ENCODE measurements at places on chromosomes 13 and 19. TPM values are rescaled to one million over a fixed set of nuclear protein-coding genes. Genes with fewer than 3 reads are reported as not detected.

NUP58 gene
- polyA plus RNA-seq: 37.2 TPM

CRYL1 gene
- polyA plus RNA-seq: 23.6 TPM

SPACA4 gene
- not detected for polyA plus RNA-seq

PNMA8A gene
- polyA plus RNA-seq: 54.9 TPM

ICAM4 gene
- polyA plus RNA-seq: 0.44 TPM

ZNF587 gene
- 12.4 TPM for polyA plus RNA-seq

NAPSA gene
- polyA plus RNA-seq: 0.56 TPM

ZNF77 gene
- polyA plus RNA-seq: 5.5 TPM

GPR12 gene
- 0.22 TPM for polyA plus RNA-seq

AKT2 gene
- 162 TPM for polyA plus RNA-seq

POLRMT gene
- polyA plus RNA-seq: 30.0 TPM

EBI3 gene
- 0.65 TPM for polyA plus RNA-seq

- no peaks in the 10 kb centered on the region for H3K36me3 ChIP-seq
- no peak overlapping the region for H3K27ac ChIP-seq
- no peak overlapping the region for H3K4me3 ChIP-seq
- no peak for DNase-seq
Measured at GRCh38 chr13:66574606-66575005, 655.5 kb downstream of the PCDH9 start.

- no peak for DNase-seq
- H3K4me3 ChIP-seq: no peak overlapping the region
- H3K36me3 ChIP-seq: no peaks in the 10 kb centered on the region
Measured at GRCh38 chr13:78190296-78190695, 271.7 kb upstream of the EDNRB start.

GRCh38 chr19:47228168-47228936, 2.6 kb downstream of the BBC3 start:
- H3K36me3 ChIP-seq: no peaks in the 10 kb centered on the region
- H3K27me3 ChIP-seq: peaks cover 36% of the 10 kb centered on the region
- peak overlapping the region; percentile 90 for H3K27ac ChIP-seq

GRCh38 chr13:68984688-68985319, 1122.8 kb upstream of the ATXN8OS start:
- no peaks in the 10 kb centered on the region for H3K4me1 ChIP-seq
- H3K27me3 ChIP-seq: no peaks in the 10 kb centered on the region
- no peaks in the 10 kb centered on the region for H3K36me3 ChIP-seq
- H3K27ac ChIP-seq: no peak overlapping the region

DNA sequence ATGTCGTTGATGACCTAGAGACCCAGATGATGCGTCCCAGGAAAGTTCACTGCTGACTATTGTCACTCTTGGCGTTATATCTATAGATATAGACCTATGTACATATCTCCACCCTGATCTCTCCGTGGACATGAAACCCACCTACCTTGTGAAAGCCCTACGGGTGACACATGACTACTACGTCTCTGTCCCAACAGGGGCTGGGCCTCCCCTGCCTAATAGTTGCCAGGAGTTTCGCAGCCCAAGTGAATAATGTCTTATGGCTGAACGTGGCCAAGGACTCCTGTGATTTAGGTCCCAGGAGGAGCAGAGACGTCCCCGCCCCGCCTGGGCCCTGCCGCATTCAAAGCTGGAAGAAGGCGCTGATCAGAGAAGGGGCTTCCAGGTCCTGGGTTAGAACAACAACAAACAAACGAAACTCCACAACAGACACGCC, 4.9 kb upstream of the POU4F1 start:
- peak overlapping the region; percentile 39 for H3K4me3 ChIP-seq
- peaks cover 69% of the 10 kb centered on the region for H3K27me3 ChIP-seq
- H3K4me1 ChIP-seq: peaks cover 29% of the 10 kb centered on the region
- H3K36me3 ChIP-seq: no peaks in the 10 kb centered on the region
- DNase-seq: no peak
- H3K27ac ChIP-seq: no peak overlapping the region

DNA sequence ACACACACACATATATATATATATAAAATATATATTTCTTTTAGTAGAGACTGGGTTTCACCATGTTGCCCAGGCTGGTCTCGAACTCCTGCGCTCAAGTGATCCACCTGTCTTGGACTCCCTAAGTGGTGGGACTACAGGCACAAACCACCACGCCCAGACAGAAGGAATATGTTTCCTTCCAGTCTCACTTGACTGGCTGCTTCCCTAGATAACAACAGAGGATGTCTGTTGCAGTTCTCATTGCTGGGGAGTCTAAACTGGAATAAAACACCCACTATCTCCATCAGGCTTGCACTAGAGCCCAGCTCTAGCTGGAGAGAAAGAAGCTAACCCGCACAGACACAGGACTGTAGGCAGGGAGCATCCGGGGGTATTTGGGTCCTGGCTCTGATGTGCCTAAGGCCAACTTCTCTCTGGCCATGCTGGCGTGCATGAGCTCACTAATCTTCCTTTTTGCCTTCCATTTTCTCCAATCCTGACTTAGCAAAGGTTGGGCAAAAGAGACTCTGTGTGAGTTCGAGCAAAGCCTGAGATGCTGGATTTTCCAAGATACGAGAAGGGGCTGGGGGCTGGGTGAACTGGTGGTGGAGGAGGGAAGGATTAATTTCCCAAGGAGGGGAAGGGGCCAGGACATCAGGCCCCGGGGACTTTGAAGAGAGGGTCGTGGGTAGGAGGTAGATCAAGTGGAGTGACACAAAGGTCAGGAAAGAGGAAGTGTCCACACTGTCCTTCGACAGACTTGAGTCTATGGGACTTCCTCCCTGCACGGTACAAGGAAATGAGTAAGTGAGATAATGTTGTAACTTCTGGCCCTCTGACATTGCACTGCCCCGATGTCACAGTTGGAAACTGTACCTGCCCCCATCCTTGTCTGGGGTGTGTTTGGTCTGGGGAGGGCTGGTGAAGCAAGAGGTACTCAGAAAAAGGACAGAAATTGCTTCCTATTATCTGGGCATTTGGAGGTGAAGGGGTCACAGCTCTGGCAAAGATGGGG, 22.5 kb upstream of the ALOX5AP start:
- no peaks in the 10 kb centered on the region for H3K27me3 ChIP-seq
- no peak overlapping the region for H3K4me3 ChIP-seq
- no peak overlapping the region for H3K27ac ChIP-seq
- H3K4me1 ChIP-seq: peaks cover 3% of the 10 kb centered on the region

DNA sequence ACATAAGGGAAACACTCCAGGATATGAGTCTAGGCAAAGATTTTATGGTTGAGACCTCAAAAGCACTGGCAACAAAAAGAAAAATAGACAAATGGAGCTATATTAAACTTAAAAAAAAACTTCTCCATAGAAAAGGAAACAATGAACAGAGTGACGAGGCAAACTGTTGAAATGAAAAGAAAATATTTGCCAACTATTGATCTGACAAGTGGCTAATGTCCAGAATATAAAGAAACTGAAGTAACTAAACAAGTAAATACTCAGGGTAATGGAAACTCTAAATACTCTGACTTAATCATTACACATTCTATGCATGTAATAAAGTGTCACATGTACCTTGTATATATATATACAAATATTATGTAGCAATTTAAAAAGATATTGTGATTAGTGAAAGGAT, 562.5 kb downstream of the GPC5 start:
- H3K4me3 ChIP-seq: no peak overlapping the region
- H3K27ac ChIP-seq: no peak overlapping the region
- no peaks in the 10 kb centered on the region for H3K36me3 ChIP-seq

GRCh38 chr13:40792284-40793051, 3.1 kb downstream of the SLC25A15 start:
- H3K4me1 ChIP-seq: peaks cover 9% of the 10 kb centered on the region
- H3K27ac ChIP-seq: no peak overlapping the region
- no peaks in the 10 kb centered on the region for H3K27me3 ChIP-seq
- no peak for DNase-seq

- peaks cover 2% of the 10 kb centered on the region for H3K4me1 ChIP-seq
- no peak for DNase-seq
- H3K27ac ChIP-seq: peak overlapping the region; percentile 77
- peak overlapping the region; percentile 71 for H3K4me3 ChIP-seq
Measured at GRCh38 chr19:57888107-57888559, 704 bp downstream of the ZNF814 start.

DNA sequence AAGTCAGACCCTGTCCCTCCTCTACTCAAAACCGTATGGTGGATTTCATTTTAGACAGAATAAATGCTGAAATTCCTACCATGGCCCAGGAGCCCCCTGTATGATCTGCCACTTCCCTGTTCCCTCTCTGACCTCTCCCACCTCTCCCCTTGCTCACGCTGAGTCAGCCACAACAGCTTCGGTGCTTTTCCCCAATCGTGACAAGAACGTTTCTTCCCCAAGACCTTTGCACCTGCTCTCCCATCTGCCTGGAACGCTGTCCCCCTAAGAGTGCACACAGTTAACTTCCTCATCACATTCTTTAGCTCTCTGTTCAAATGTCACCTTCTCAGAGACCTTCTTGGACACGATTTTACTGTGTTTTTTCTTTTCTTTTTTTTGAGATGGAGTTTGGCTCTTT, 2.3 kb downstream of the VRK3 start:
- H3K4me1 ChIP-seq: peaks cover 15% of the 10 kb centered on the region
- no peak for DNase-seq
- H3K27ac ChIP-seq: no peak overlapping the region
- H3K36me3 ChIP-seq: peaks cover 15% of the 10 kb centered on the region
- no peaks in the 10 kb centered on the region for H3K27me3 ChIP-seq
- H3K4me3 ChIP-seq: no peak overlapping the region

DNA sequence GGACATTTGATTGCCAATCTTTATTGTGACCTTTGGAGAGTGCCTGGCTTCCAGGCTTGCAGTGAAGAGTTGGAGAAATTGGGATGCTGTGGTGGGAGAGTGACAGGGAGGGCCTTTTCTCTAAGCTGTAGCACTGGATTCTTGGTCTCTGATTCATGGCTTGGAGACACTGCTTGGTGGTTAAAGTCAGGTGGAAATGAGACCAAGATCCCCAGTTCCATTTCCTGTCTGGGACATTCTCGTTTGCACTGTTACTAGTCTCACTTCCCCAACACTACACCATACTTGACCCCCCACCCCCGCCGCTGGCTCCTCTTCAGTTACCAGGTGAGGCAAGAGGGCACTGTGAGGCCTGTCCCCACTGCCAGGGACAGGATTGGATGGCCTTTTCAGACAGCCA, 2.9 kb downstream of the SUPT5H start:
- no peaks in the 10 kb centered on the region for H3K27me3 ChIP-seq
- H3K36me3 ChIP-seq: peaks cover 38% of the 10 kb centered on the region
- no peak for DNase-seq
- no peak overlapping the region for H3K27ac ChIP-seq
- H3K4me1 ChIP-seq: peaks cover 16% of the 10 kb centered on the region

DNA sequence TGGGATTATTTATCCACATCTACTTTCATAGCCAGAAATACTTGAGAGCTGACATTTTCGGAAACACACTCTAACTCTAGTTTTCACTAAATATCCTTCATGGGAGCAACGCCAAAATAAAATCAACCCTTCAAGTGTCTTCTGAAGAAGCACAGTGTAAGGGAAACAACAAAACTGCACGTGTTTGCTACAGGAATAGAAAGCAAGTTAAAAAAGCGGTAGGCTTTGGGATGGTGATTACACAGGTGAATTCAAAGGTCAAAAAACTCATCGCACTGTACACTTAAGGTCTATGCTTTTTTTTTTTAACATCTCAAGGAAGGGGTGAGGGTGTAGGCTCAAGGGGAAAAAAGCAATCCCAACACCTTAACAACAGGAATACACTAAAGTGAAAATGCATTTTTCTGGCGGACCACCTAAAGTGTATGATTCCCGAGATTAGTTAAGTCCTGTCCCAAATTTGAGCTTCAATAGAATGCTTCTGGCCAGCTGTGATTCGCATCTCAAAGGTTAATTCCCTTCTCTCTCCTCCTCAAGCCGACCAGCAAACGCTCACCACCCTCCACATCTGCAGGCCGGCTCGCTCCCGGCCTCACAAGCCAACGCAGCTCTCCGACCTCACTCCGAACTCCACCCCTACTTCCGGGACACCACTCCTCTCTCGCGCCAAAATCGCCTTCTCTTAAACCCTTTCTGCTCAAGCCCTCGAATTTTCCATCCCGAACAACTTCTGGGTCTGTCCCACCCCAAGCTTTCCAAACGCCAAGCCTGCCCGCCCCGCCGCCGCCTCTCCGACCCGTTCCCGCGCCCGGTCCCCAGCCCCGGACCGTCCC, 1.1 kb downstream of the ARGLU1 start:
- no peaks in the 10 kb centered on the region for H3K27me3 ChIP-seq
- DNase-seq: peak; percentile 93
- peaks cover 13% of the 10 kb centered on the region for H3K4me1 ChIP-seq
- H3K36me3 ChIP-seq: no peaks in the 10 kb centered on the region

GRCh38 chr13:38309397-38309796, 40.3 kb upstream of the UFM1 start:
- no peaks in the 10 kb centered on the region for H3K27me3 ChIP-seq
- H3K27ac ChIP-seq: no peak overlapping the region
- no peak for DNase-seq
- H3K4me1 ChIP-seq: no peaks in the 10 kb centered on the region

GRCh38 chr13:26541041-26541440, 16.4 kb upstream of the WASF3 start:
- H3K27me3 ChIP-seq: no peaks in the 10 kb centered on the region
- H3K4me3 ChIP-seq: no peak overlapping the region
- no peaks in the 10 kb centered on the region for H3K36me3 ChIP-seq
- no peak overlapping the region for H3K27ac ChIP-seq
- H3K4me1 ChIP-seq: peaks cover 18% of the 10 kb centered on the region
- DNase-seq: peak; percentile 32

DNA sequence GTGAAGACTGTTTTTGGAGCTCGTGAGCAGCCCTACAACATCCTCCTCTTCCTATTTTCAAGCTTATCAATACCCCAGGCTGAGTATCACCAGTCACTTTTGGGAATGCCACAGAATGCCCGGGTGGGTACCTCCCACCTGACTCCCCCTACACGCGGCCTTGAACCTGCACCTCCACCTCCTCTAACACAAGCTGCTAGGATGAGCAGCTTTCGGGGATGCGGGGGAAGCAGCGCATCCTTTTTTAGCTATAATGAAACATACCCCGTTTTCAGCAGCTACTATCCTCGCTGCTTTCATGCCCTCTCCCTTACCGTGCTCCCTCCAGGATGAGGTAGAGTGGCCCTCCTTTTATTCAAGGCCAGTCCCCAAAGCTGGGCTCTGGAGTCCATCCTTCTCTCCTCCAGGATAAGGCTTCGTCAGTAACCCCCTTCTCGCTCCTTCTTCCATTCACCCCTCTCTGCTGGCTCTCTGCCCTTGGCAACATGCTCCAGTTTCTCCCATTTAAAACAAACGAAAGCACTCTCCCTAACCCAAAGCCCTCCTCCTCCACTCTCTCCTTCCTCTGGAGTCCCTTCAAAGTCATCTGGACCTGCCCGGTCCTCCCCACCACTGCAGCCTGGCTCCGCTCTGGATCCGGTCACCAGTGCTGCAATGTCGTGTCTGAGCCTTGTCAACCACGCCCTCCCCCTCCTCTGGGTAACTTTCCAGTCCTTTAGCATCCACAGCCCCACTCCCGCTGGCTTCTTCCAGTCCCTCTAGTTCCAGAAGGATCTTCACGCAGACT, 55.3 kb downstream of the STK24 start:
- H3K27me3 ChIP-seq: no peaks in the 10 kb centered on the region
- no peak overlapping the region for H3K27ac ChIP-seq
- no peak overlapping the region for H3K4me3 ChIP-seq

- peak overlapping the region; percentile 90 for H3K27ac ChIP-seq
- peak; percentile 85 for DNase-seq
- no peaks in the 10 kb centered on the region for H3K27me3 ChIP-seq
Measured at GRCh38 chr13:110307767-110308655, 927 bp downstream of the COL4A2 start.

Measured in muscle of leg (tissue), 16 donors.